Panc1 (cell line): ENCODE measurements at places on chromosomes 7 and 10. TPM values are rescaled to one million over a fixed set of nuclear protein-coding genes. Genes with fewer than 3 reads are reported as not detected.

DNA sequence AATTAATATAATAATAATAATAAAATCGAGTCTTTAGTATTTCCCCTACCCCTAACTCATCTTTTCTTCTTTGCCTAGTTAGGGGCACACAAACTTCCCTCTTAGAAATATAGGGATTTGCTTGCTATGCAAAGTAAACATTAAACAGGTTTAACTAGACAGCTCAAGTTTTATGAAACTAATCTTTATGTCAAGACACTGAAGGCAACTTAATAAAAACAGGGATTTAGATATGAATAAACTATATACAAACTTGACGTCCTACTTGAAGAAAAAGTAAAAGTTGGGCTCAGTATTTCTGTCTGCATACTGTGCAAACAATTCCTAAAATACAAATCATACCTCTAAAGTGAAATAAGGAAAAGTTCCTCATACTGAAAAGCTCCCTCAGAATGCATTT lies 52.1 kb upstream of the CAV2 start:
- no peak overlapping the region for H3K4me3 ChIP-seq
- no peak for DNase-seq
- peak overlapping the region; percentile 96 for H3K27ac ChIP-seq
- H3K36me3 ChIP-seq, result no peaks in the 10 kb centered on the region; the same call in 1 of the 2 replicates
- no peaks in the 10 kb centered on the region for H3K27me3 ChIP-seq
- peaks cover 35% of the 10 kb centered on the region for H3K4me1 ChIP-seq

- no peak overlapping the region for H3K4me3 ChIP-seq
- H3K36me3 ChIP-seq, result no peaks in the 10 kb centered on the region
- DNase-seq, result no peak
Measured at GRCh38 chr10:30858499-30858898, 173.2 kb downstream of the ZNF438 start.

DNA sequence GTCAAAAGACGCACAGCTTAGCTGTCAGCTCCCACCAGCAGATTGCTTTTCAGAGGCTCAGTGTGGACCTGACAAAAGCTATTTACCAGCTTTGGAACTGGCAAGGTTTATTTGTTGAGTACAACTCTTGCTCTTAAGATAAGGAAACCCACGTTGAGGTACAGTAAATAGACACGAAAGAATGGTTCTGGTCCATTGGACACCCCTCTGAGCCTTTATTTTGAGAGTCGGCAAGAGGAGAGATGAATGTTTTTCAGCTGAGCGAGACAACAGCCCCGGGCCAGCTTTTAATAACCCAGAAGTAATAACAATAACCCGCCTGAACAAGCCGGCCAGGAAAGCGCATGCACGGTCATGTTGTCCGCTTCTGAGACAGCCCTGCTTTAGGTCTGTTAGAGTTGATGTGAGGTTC lies 49.0 kb downstream of the WNT2 start:
- H3K27ac ChIP-seq, result no peak overlapping the region
- H3K36me3 ChIP-seq, result no peaks in the 10 kb centered on the region
- no peak overlapping the region for H3K4me3 ChIP-seq
- no peaks in the 10 kb centered on the region for H3K4me1 ChIP-seq

GRCh38 chr7:148146346-148146745 lies 444.2 kb upstream of the C7orf33 start:
- no peak overlapping the region for H3K4me3 ChIP-seq
- DNase-seq, result no peak
- H3K27me3 ChIP-seq, result no peaks in the 10 kb centered on the region
- H3K36me3 ChIP-seq, result no peaks in the 10 kb centered on the region
- H3K27ac ChIP-seq, result no peak overlapping the region

DNA sequence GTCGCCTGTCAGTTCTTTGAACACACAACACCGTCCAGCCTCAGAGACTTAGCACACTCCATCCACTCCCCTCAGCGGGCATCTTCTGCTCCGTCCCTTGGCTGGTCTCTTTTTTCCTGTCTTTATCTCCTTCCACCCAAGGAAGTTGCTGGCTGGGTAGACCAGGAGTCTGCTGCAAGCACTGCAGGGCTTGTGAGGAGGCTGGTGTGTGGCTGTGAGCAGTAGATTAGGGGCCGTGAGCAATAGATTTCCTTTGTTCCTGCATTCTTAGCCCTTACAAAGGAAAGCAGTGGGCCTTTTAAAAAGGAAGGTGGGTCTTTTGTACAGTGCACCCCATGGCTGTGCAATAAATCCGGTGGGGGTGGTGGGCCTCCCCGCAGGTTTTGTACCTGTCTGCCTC lies 100.3 kb upstream of the BTBD16 start:
- H3K4me1 ChIP-seq, result peaks cover 4% of the 10 kb centered on the region; the same call in 1 of the 2 replicates
- no peak for DNase-seq
- no peaks in the 10 kb centered on the region for H3K27me3 ChIP-seq
- H3K36me3 ChIP-seq, result no peaks in the 10 kb centered on the region
- no peak overlapping the region for H3K27ac ChIP-seq

DNA sequence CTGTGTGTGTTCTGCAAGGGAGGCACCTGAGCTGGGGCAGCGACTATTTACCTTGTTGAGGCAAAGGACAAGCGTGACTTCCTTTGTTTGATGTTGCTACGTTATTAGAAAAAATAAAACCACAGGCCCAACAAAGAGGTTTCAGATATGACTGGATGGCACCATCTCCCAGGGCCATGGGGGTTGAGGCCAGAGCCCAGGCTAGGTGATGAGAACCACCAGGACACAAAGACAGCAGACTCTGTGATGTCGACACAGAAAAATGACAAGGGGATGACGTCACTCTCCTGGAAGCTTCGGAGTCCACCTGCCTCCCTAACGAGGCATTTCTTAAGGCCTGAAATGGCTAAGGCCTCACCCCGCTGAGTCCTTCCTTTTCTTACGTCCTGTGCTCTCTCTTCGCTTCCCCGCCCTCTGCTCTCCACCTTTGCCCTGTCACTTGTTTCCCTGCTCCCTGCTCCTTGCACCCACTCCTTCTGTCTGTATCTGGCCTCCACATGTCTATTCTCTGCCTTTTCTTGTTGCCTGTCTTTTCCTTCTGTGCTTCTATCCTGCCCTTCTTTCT lies 83.0 kb upstream of the ADRB1 start:
- H3K27ac ChIP-seq, result no peak overlapping the region
- DNase-seq, result no peak
- H3K4me1 ChIP-seq, result 0 out of 2 replicates have a peak, but pooled peaks cover 11% of the 10 kb centered on the region
- H3K36me3 ChIP-seq, result no peaks in the 10 kb centered on the region
- no peaks in the 10 kb centered on the region for H3K27me3 ChIP-seq

- no peak overlapping the region for H3K27ac ChIP-seq
- no peak for DNase-seq
- H3K4me3 ChIP-seq, result no peak overlapping the region
- no peaks in the 10 kb centered on the region for H3K36me3 ChIP-seq
- H3K27me3 ChIP-seq, result no peaks in the 10 kb centered on the region
- peaks cover 36% of the 10 kb centered on the region for H3K4me1 ChIP-seq
Measured at GRCh38 chr10:63431962-63432797, 33.6 kb downstream of the JMJD1C start.

DNA sequence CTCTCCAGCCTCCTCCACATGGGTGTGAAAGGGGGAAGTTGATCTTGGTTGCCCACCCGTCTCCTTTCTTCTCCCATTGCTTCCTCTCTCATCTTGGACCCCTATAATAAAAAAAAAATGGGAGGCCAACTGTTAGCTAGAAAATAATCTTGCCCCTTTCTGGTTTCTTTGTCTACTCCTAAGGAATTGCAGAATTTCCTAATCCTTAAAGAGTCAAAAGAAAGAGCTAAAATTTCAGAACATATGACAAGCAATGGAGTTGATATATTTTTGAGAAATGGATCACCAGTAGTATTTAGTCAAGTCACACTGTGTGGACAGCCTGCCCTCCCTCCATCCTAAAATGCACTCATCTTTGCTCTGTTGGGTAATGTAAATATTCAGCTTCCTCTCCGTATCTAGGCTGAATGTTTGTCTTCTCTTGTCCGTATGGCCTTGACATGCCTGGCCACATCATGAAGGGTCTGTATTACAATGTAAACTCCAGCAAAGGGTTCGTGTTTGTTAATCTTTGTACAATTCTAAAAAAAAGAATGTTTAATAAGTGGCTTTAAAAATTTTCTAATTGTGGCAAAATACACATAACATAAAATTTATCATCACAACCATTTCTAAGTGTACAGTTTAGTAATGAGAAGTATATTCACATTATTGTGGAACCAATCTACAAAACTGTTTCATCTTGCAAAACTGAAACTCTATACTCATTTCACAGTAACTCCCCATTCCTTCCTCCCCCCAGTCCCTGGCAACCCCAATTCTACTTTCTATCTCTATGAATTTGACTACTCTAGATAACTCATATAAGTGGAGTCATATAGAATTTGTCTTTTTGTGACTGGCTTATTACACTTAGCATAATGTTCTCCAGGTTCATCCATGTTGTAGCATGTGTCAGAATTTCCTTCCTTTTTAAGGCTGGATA lies 71.5 kb downstream of the ZNF92 start:
- no peak for DNase-seq
- peaks cover 2% of the 10 kb centered on the region for H3K27me3 ChIP-seq
- H3K27ac ChIP-seq, result no peak overlapping the region
- no peaks in the 10 kb centered on the region for H3K4me1 ChIP-seq
- H3K36me3 ChIP-seq, result no peaks in the 10 kb centered on the region

DNA sequence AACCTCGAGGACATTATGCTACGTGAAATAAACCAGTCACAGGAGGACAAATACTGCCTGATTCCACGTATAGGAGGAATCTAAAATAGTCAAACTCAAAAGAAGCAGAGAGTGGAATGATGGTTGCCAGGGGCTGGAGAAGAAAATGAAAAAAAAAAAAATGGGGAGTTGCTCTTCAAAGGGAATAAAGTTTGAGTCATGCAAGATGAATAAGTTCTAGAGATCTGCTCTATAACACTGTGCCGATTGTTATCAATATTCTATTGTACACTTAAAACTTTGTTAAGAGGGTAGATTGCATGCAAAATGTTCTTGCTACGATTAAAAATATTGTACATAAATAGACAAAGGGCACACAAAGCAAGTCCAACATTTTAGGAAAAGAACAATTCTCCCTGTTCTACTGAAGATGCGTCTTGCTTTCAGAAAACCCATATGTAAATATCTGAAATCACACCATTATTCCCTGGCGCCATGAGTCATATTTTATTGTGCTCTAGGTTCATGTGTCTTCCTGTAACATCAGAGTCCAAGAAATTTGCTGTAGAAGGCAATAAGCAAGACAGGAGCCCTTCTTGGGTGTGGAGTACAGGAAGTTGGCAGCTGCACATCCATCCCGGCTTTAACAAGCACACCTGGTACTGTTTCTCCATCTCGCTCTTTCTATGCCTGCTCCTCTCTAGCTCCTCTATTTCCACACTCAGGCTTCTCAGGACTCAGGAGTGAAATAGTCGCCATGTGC lies 145.9 kb downstream of the GFRA1 start:
- 0 out of 2 replicates have a peak, but pooled peaks cover 2% of the 10 kb centered on the region for H3K27me3 ChIP-seq
- H3K36me3 ChIP-seq, result no peaks in the 10 kb centered on the region
- H3K4me1 ChIP-seq, result no peaks in the 10 kb centered on the region
- no peak overlapping the region for H3K27ac ChIP-seq

GRCh38 chr10:14413523-14413922 lies 82.8 kb upstream of the FRMD4A start:
- no peak for DNase-seq
- H3K36me3 ChIP-seq, result no peaks in the 10 kb centered on the region
- H3K4me1 ChIP-seq, result no peaks in the 10 kb centered on the region
- no peak overlapping the region for H3K27ac ChIP-seq
- H3K27me3 ChIP-seq, result no peaks in the 10 kb centered on the region
- H3K4me3 ChIP-seq, result no peak overlapping the region

DNA sequence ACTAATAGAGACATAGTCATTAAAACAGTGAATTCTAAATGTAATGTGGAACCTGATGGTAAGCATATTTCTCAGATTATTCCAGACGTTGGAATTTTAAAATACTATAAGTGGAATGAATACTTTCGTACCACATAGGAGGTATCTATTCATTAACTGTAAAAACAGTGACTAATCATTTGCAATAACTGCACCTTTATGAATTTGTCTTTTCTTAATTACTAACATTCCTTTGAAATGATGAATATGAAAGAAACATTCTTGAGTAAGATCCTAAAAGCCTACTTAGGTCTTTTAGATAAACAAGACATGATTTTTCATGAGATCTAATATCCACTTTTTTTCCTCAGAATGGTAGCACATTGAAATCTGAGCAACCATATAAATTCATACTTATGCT lies 549.0 kb upstream of the LRRN3 start:
- DNase-seq, result no peak
- no peak overlapping the region for H3K4me3 ChIP-seq
- H3K27me3 ChIP-seq, result no peaks in the 10 kb centered on the region

DNA sequence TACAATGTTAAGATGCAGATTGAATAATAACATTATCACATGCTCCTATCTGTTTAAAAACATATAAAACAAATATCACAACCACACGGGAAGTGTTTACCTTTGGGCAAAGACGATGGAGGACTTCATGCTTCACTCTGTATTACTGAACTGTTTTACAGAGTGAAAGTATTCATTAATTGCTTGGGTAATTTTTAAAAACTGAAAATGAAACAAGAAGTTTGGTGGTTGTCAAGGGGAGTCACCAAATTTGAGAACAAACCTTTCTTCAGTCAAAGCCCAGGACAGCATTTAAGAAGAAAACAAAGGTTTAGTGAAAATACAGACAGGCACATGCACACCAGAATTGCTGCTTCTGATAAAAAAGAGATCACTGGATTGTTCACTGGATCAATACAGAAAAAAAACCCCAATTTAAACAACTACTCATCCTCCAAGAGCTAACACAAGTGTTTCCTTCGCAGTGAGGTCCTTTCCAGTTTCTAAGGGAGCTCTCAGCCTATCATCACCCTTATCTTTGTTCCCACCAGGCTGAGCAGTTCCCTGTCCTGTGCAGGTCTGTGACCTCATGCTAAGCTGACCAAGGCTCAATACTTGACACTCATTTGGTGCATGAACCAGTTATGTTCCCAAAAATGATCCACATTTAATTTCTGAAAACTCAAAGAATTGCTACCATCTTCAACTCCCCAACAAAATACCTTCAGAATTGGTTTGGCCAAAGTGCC lies 8.8 kb downstream of the PARP12 start:
- H3K36me3 ChIP-seq, result peaks cover 4% of the 10 kb centered on the region
- DNase-seq, result no peak
- no peak overlapping the region for H3K4me3 ChIP-seq
- peaks cover under 1% of the 10 kb centered on the region for H3K4me1 ChIP-seq
- H3K27me3 ChIP-seq, result no peaks in the 10 kb centered on the region

The PDZD7 gene
- 1.8 TPM for total RNA-seq

The TMEM196 gene
- total RNA-seq, result not detected

The AKR1C8 gene
- total RNA-seq, result not detected
